Uterine smooth muscle cell (primary cell): ENCODE measurements at places on chromosomes 2 and 18. TPM values are rescaled to one million over a fixed set of nuclear protein-coding genes. Genes with fewer than 3 reads are reported as not detected.

SCN1A gene
- total RNA-seq, result 0.11 and 0.75 TPM in 2 replicates

SLC9A4 gene
- total RNA-seq, result not detected in 2 replicates

DARS1 gene
- 125 and 148 TPM in 2 replicates for total RNA-seq

LYG1 gene
- total RNA-seq, result 0.22 and 0.50 TPM in 2 replicates

LDLRAD4 gene
- 0.22 and 1.1 TPM in 2 replicates for total RNA-seq

TUBA3E gene
- total RNA-seq, result not detected in 2 replicates

STK39 gene
- total RNA-seq, result 21.0 and 29.4 TPM in 2 replicates

MYOM1 gene
- 0.22 and 0.62 TPM in 2 replicates for total RNA-seq

FLACC1 gene
- 1.4 and 2.0 TPM in 2 replicates for total RNA-seq

HOXD13 gene
- total RNA-seq, result 7.5 and 7.7 TPM in 2 replicates

TTN gene
- 1.7 and 3.9 TPM in 2 replicates for total RNA-seq

MOGAT1 gene
- not detected in 2 replicates for total RNA-seq

KCNS3 gene
- 9.6 and 10.9 TPM in 2 replicates for total RNA-seq

ARHGAP15 gene
- total RNA-seq, result not detected in 2 replicates

LAMA3 gene
- 5.1 and 30.5 TPM in 2 replicates for total RNA-seq

BMP10 gene
- total RNA-seq, result not detected in 2 replicates

RBM44 gene
- total RNA-seq, result 0.25 and 0.33 TPM in 2 replicates

PXDN gene
- total RNA-seq, result 102 and 189 TPM in 2 replicates

FAM237A gene
- total RNA-seq, result not detected in 2 replicates

OTOS gene
- not detected in 2 replicates for total RNA-seq

APCDD1 gene
- total RNA-seq, result not detected in 2 replicates

NCL gene
- total RNA-seq, result 216 and 376 TPM in 2 replicates

HAAO gene
- 0.25 and 0.44 TPM in 2 replicates for total RNA-seq

STON1 gene
- 8.2 and 20.9 TPM in 2 replicates for total RNA-seq

UBXN2A gene
- 11.6 and 13.9 TPM in 2 replicates for total RNA-seq

SCN9A gene
- total RNA-seq, result 24.0 and 43.0 TPM in 2 replicates

ZNG1B gene
- 34.3 and 42.9 TPM in 2 replicates for total RNA-seq

CCT7 gene
- total RNA-seq, result 421 and 604 TPM in 2 replicates

CCDC93 gene
- 30.9 and 39.7 TPM in 2 replicates for total RNA-seq

C2orf80 gene
- total RNA-seq, result not detected in 2 replicates

TSPYL6 gene
- total RNA-seq, result not detected in 2 replicates

CTLA4 gene
- total RNA-seq, result not detected in 2 replicates

MROH2A gene
- not detected in 2 replicates for total RNA-seq

SKA1 gene
- 9.9 and 24.3 TPM in 2 replicates for total RNA-seq

BCS1L gene
- total RNA-seq, result 36.5 and 49.9 TPM in 2 replicates

CBLN2 gene
- total RNA-seq, result 0.11 TPM in 1 of 2 replicates, not detected in the other

XIRP2 gene
- 1.00 and 1.2 TPM in 2 replicates for total RNA-seq

MAP3K19 gene
- total RNA-seq, result not detected in 2 replicates

NEB gene
- 0.12 and 0.22 TPM in 2 replicates for total RNA-seq

IL36B gene
- total RNA-seq, result not detected in 2 replicates

COL3A1 gene
- total RNA-seq, result 841 and 1,747 TPM in 2 replicates

DPYSL5 gene
- not detected in 2 replicates for total RNA-seq

IL36A gene
- total RNA-seq, result not detected in 2 replicates

FAM161A gene
- total RNA-seq, result 3.9 and 4.4 TPM in 2 replicates

SP140 gene
- 2.0 and 2.6 TPM in 2 replicates for total RNA-seq

DNAH6 gene
- 0.11 and 0.12 TPM in 2 replicates for total RNA-seq

KCNIP3 gene
- total RNA-seq, result 4.2 and 4.9 TPM in 2 replicates

SPHKAP gene
- 1.2 and 4.0 TPM in 2 replicates for total RNA-seq

TNFAIP6 gene
- total RNA-seq, result 67.4 and 190 TPM in 2 replicates

GPD2 gene
- 90.5 and 172 TPM in 2 replicates for total RNA-seq

ITGA4 gene
- 83.0 and 103 TPM in 2 replicates for total RNA-seq
